Cerebellar cortex (tissue), 1 donor: ENCODE measurements at places on chromosomes 16 and 17.
A peak's percentile ranks its signal among the peaks of the same experiment; 100 is the strongest.

DNA sequence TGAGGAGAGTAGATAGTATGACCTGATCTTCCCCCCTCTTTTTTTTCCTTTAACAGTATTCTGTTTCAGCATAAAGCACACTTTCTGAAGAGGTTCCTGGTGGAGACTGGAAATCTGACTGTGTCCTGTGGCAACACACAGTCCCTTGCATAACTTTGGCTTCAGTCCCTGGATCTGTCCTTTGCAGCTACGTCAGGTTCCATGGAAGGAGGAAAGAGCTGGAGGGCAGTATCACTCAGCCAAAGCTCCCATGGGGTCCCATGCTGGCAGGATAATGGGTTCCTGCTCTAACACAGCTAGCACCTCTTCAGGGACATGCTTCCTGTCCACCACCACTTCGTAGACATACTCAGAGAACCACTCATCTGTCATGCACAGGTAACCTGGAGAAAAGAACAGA lies 13.3 kb upstream of the SLC6A4 start:
- DNase-seq = no peak

DNA sequence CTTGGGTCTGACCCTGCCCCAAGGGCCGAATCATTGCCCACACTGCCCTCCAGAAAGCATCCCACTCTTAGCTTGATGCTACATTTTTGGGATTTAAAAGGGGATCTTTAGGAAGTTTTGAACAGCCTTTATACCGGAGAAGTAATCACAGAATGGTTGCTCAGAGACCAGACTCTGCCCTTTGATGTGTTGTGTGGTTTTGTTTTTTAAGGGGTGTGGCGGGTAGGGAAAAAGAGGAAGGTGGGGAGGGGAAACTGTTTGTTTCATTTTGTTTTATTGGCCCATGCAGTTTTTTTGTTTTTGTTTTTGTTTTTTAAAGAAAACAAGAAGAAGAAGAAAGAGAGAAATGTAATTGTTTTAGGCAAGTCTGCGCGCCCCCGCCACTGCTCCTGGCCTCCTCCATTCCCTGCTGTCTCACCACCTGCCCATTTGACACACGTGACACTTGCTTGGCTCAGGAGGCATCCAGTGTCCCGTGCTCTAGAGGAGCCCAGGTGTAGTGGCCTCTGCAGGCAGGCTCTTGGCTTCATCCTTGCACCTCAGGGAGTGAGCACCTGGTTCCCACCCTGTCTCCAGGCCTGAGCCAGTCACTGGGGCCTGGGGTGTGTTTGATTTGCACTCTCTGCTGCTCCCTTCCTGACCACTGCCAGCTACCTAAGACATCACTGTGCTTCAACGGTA lies 35.7 kb downstream of the GNAO1 start:
- peak; percentile 95 for DNase-seq

- no peak for DNase-seq
Measured at GRCh38 chr17:19365833-19366636, 3.5 kb upstream of the B9D1 start.

DNA sequence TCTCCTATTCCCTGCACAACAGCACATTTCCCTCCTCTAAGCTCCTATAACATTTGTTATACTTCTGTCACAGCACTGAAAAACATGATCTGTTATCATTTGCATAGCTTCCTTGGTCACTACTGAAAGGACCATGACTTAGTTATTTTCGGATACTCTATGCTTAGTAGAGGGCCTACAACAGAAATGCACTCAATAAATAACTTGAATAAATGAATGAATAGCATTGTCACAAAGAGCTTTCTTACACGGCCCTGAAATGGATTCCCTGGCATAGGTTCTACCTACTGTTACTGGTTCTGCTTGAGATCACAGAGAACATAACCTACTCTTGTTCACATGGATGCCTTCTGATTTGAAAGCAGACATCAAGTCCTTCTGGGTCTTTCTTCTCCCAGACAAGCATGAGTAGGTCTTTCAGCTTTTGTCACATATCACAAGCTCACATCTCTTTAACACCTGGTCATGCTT lies 41.6 kb downstream of the MYO1D start:
- no peak for DNase-seq

GRCh38 chr17:63039899-63040602 lies 74.0 kb downstream of the TANC2 start:
- no peak for DNase-seq

GRCh38 chr16:425740-426114 lies 278 bp downstream of the RAB11FIP3 start:
- no peak for DNase-seq

- DNase-seq = no peak
Measured at GRCh38 chr16:15141586-15141985, 47.5 kb upstream of the RRN3 start.

DNA sequence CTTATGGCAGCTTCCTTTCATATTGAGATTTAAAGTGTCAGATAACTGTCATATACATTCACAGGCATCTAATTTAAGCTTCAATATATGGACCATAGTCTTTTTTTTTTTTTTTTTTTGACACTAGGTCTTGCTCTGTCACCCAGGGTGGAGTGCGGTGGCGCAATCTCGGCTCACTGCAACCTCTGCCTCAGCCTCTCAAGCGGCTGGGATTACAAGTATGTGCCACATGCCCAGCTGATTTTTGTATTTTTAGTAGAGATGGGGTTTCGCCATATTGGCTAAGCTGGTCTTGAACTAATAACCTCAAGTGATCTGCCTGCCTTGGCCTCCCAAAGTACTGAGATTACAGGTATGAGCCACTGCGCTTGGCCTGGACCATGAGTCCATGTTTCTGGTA lies 13.6 kb downstream of the CEP95 start:
- no peak for DNase-seq

DNA sequence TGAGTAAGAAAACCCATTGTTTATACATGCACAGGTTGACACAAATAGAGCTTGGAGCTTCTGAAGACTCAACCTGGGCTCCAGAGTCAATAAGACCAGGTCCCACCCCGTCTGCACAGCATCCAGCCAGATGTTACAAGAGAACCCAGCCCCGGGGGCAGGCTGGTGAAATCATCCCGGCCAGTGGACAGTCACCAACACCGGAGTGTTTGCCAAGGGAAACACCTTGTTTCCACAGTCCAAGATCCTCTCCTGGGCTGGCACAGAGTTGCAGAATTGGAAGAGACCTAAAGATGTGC lies 90.3 kb downstream of the RAB11FIP4 start:
- DNase-seq = no peak

DNA sequence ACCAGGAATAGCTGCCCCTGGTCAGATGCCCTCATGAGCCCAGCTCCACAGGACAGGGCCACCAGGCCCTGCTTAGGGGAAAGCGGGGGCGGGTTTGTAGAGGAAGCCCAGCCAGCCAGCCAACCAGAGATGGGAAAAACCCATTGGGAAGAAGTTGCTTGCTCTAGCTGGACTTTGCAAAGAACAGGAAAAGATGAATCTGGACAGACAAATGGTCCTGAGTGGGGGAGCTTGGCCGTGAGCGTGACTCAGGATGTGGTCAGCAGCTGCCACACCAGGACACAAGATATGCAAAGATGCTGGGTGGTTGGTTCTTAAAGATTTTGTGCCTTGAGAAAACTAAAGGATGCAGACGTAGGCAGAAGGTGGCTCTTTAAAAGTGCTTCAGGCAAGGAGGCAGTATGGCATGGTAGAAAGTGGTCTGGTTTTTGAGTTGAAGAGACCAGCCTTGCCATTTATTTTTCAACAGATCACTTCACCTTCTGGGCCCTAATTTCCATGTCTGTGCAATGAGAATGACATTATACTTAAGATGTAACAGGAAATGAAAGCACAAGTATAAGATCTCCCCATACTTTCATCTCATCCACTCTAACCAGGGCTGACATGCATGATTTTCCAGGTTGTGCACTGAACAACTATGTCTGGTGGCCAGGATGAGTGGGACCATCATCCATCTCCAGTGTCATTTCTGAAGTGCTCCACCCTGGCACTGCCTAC lies 27.8 kb upstream of the HEATR6 start:
- DNase-seq = no peak

GRCh38 chr17:74431568-74432423 lies at the start of gene GPRC5C:
TSS of gene GPRC5C (plus strand) at chr17:74432088. CDS start at chr17:74439777, 7,689 bp downstream.
- peak; percentile 86 for DNase-seq
